ENCODE measurements at places on chromosomes 1 and 21.
A peak's percentile ranks its signal among the peaks of the same experiment; 100 is the strongest.

GRCh38 chr1:119646521-119647227, 1.4 kb downstream of the ZNF697 start:
- no peak for DNase-seq

DNA sequence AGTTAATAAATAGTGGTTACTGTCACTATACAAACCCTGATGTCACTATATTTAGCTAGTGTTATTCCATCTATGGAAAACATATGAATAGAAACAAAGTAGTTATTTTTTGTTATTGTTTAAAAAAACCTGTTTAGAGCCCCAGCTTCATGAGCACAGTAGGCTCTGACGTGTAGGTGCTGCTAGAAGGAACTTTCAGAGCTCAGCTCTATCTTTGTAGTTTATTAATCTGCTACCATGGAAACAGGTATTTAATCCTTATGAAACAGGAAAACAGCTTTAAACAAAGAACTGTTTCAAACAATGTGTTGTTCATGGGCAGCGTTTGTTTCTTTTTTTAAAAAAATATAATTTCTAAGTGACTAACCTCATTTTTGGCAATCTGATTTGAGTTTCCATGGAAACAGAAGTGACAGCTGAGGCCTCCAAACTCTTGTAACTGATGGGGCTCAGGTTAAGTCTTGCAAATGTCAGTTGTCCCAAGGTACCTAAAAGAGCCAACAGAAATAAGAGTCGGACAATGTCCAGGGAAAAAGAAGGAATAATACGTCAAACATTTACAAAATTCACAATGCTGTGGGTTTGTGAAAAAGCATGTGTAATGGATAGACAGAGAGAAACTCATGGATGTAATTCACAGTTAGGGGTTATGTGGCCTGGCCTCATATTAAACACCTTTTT, 162.0 kb upstream of the C21orf91 start:
- DNase-seq = no peak

DNA sequence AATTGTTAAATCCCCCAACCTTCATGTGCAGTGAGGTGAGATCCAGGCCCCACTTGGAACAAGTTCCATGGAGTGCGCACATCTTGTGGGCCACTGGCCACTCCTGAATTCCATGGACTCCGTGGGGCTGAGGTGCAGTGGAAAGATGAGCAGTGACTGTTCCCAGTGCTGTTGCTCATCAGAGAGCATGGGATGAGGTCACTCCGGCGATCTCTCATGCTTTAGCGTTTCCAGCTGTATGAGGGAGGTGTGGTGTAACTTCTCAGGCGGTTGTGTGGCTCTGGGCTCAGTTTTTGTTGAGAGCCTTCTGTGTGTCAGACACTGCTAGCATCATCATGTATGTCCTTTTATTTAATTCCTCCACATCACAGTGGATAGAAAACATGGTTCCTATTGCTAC, 96.2 kb downstream of the GALNT2 start:
- DNase-seq = peak; percentile 54

GRCh38 chr1:43708002-43708410, 670 bp downstream of the ST3GAL3 start:
- no peak for DNase-seq

- DNase-seq = no peak
Measured at GRCh38 chr1:83967336-83967735, 31.6 kb downstream of the TTLL7 start.

- DNase-seq = no peak
Measured at GRCh38 chr1:192984080-192984479, 75.1 kb downstream of the UCHL5 start.

- DNase-seq = no peak
Measured at GRCh38 chr1:68301471-68302001, 69.2 kb upstream of the WLS start.

DNA sequence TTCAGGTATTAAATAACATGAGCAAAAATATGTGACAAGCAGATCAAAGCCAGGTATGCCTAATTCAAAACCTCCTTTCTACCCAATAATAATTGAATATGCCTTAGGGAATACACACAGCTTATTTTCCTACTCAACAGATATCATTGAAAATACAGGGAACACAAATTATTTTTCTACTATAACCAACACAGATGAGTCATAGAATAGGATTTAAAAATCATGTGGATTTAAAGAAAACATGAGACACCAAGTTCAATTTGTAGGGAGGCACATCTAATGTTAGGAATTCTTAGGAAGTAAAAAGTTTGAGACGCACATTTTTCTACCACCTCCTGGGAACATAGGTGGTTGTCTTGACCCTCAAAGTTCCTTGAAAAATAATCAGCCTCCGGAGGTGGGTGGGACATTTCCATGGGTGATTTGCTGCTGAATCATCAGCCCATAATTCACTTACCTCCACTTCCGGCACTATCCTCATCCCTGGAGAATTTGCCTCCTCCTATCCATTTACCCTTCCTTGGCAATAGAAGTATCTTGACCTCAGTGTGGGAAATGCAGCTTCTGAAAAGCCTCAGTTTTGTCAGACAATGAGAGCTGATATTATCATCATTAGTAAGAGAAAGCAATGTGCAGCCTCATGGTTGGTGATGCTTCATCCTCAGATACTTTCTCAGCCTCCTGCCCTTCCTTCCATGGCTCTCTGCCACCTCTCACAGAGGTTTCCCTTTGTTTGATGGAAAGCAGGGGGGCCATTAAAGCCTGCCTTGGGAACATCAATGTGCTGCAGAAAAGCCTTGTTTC, 33.5 kb upstream of the RGS4 start:
- no peak for DNase-seq

- no peak for DNase-seq
Measured at GRCh38 chr1:162674034-162674608, 41.9 kb downstream of the DDR2 start.

- no peak for DNase-seq
Measured at GRCh38 chr21:44329971-44330681, 9.1 kb downstream of the CFAP410 start.

GRCh38 chr1:183092350-183092749, 69.1 kb downstream of the LAMC1 start:
- no peak for DNase-seq

- DNase-seq = no peak
Measured at GRCh38 chr1:157961805-157962762, 31.4 kb upstream of the KIRREL1 start.

- DNase-seq = no peak
Measured at GRCh38 chr1:155794605-155795245, 62.3 kb downstream of the GON4L start.

DNA sequence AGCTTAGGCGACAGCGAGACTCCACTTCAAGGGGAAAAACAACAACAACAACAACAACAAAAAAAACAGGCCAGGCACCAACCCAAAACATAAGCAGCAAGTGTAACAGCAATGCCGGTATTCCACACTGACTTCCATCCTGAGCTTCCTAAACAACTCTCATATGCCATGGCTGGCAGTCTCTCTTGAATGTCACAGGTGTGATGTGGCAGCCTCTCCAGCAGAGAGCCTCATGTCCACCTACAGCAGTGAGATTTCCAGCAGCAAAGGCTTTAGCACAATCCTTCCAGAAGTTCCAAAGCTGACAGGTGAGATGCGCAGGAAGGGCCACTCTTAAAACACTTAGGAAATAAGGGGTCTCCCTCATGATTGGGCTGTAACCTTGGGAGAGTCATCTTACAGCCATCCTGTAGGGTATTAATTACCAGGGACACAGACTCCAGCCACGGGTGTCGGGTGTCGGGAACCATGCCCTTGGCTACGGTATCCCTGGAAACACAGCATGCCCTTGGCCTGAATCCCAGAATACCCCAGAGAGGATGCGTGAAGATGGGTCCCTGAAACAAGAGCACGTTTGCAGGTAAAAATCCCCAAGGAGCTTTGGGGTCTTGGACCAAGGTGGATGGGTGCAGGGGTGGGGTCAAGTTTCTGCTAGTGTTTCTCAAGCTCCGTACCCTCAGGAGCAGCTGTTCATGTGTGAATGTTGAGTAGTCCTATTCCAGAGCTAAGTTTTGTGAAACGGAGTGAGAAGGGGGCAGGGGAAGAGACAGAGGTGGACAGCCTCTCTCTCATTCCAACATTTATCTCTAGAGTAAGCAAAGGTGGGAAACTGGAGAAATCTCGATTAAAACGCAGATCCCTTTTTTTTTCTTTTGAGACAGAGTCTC, 31.4 kb downstream of the CLSTN1 start:
- no peak for DNase-seq

- no peak for DNase-seq
Measured at GRCh38 chr1:33985656-33986055, 121.8 kb downstream of the HMGB4 start.

DNA sequence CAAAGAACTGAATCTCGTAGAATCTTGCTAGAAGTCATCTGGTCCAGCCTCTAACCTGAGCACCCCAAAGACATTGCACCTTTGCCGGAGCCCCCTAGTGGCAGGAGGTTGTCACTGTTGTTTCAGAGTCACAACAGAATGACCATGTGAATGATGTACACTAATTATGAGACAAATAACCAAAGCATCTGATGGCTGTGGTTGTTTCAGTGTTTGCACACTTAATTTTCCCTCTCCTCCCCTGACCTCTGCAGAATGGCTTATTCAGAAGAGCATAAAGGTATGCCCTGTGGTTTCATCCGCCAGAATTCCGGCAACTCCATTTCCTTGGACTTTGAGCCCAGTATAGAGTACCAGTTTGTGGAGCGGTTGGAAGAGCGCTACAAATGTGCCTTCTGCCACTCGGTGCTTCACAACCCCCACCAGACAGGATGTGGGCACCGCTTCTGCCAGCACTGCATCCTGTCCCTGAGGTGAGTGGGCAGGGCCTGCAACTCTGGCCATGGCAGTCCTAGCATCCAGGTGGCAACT, 26.4 kb downstream of the TRAF5 start:
- no peak for DNase-seq

DNA sequence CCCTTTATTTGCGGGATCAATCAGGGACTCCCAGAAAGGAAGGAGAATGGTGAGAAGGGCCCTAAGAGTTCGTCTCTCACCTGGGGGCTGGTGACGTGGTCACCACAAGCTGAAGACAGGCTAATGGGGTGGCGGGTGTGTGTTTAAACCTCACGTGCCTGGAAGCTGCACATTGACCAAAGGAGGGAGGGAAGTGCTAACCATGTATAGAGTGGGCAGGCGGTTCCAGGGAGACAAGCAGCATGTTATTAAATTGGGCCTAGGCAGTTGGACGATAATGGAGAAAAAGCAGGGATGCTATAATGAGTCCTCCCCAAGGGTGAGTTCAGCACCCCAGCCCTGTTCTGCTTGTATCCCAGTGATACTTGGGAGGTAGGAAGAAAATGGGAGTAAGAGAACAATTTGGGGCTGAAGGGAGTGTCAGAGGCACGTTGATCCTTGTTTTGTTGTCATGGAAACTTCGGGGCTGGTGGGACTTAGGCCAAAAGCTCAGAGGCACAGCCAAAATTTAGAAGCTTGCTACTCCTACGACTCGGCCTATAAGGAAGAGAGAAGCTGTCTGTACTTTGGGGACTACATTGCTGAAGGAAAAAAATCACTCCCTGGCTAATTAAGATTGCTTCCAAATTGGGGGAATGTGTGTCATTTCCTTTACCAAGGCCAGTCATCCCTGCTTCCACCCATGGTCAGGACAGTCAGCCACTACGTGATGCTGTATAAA, 33.2 kb upstream of the EPHA8 start:
- DNase-seq = no peak

- DNase-seq = no peak
Measured at GRCh38 chr1:33358795-33359503, 38.1 kb upstream of the A3GALT2 start.

- peak; percentile 23 for DNase-seq
Measured at GRCh38 chr1:203169770-203170520, 5.7 kb downstream of the MYBPH start.

GRCh38 chr1:207868251-207868773, 42.6 kb downstream of the CD34 start:
- DNase-seq = peak; percentile 54

- no peak for DNase-seq
Measured at GRCh38 chr1:227792216-227793078, 23.0 kb upstream of the PRSS38 start.

DNA sequence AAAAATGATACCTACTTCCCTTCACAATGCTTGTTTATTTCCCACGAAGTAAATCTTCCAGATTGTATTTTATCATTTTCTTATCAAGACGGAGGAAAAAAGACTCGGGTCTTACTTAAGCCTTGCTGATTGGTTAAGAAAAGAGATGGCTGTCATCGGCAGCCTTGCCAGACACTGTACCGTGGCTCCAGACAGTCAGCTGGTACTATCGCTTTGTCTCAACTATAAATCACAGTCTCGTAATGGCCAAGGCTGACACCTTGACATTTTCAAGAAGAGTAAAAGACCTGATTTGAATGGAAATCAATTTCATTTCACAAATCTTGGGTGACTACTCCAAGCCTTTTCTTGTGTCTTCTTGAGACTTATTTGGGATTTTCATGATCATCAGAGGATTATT, 868.0 kb downstream of the USP25 start:
- no peak for DNase-seq

DNA sequence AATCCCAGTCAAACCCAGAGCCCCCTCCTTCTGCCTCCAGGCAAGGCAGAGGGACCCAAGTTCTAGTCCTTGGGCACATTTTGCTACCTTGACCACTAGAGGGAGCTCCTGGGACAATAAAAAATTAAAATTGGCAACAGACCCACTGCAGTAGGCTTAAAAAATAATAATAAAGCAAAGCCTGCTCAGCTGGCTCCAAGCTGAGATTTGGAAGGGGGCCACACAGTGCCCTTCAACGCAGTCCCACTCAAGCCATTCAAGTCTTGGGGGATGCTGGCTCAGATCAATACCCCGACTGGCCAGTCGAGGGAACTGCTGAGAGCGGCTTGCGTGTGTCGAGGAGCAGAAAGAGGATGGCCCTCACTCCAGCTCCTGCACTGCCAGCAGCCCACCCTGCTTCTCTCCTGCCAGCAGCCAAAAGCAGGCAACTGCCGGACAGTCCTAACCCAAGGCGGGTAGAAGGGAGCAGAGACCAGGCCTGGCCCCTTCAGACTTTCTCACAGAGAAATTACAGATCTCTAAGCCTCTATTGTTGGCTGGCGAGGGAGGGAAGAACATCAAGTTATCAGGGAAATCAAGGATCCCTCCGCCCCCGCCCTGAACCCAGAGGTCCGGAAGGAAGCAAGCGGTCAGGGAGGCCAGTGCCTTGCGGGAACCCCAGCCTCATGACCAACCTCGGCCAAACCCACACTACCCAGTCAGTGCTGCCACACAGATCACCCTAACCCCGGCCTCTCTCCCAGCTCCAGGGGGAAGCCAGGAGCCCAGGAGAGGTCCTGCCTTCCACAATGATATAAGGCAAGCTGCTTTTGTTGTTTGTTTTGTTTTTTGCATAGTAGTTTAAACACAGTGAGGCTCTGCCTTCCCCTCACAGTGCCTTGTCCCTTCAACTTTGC, 4.9 kb upstream of the ALDH4A1 start:
- peak; percentile 68 for DNase-seq

DNA sequence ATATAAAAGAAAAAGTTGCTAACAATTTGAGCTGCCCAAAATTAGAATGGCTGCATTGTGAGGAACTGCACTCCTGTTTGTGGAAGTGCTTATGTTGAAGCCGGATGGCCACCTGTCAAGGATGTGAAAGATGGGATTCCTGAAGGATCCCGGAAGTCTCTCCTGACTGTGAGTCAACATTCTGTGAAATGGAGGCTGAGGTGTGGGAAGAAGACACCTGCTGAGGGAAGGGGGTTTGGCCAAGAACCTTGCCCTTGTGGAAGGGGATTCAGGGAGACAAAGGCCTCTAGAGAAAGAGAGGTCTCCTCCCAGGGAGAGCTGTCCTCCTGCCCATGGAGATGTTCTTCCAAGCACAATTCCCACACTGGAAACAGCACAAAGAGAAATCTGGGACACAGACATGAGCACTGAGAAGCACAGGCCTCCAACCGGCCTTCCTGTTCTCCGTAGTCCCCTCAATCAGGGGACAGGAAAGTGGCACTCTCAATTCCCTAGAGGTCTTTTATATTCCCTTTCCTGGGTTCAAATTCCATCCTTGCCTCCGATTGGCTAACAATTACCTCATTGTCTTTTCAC, 70.5 kb downstream of the CD2 start:
- no peak for DNase-seq
